NCI-H1930 (cell line): ENCODE measurements at places on chromosomes 5 and 9.

- no peak for DNase-seq
Observed at GRCh38 chr5:157085930-157086329, 22.9 kb downstream of the HAVCR2 start.

DNA sequence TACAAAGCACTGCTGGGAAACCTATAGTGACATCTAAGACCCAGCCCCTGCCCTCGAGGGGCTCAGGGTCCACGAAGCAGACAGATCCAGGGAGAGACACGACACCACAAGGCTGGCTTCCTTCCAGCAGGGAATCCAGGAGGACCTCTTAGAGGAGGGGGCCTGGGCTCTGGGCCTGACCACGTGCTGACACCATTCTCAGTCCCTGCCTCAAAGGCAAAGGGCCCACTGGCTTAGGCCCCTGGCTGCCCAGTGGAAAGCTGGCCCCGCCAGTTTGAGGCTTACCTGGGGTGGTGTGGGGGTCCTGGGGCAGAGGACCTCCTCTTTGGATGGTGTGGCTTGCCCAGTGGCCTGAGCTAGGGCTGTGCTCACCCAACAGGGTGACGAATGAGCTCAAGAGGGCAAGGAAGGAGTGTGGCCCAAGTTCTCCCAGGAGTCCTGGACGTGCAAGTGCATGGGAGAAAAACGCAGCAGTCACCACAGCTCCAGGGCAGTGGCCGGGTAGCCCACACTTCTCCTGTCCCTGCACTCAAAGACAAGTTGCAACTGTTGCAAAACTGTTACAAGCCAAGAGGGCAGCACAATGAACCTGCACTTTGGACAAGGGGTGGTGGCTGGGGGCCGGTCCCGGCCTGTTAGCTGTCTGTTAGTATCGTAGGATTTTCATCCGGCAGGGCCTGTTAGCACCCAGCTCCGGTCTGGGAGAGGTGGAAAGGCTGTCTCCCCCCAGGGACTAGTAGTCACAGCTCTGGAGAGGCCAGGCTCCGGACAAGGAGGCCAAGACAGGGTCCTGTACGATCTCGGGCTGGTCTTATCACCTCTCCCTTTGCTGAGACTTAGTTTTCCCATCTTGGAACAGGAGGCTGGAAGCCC is 1.5 kb upstream of the SARDH start:
- DNase-seq: no peak

DNA sequence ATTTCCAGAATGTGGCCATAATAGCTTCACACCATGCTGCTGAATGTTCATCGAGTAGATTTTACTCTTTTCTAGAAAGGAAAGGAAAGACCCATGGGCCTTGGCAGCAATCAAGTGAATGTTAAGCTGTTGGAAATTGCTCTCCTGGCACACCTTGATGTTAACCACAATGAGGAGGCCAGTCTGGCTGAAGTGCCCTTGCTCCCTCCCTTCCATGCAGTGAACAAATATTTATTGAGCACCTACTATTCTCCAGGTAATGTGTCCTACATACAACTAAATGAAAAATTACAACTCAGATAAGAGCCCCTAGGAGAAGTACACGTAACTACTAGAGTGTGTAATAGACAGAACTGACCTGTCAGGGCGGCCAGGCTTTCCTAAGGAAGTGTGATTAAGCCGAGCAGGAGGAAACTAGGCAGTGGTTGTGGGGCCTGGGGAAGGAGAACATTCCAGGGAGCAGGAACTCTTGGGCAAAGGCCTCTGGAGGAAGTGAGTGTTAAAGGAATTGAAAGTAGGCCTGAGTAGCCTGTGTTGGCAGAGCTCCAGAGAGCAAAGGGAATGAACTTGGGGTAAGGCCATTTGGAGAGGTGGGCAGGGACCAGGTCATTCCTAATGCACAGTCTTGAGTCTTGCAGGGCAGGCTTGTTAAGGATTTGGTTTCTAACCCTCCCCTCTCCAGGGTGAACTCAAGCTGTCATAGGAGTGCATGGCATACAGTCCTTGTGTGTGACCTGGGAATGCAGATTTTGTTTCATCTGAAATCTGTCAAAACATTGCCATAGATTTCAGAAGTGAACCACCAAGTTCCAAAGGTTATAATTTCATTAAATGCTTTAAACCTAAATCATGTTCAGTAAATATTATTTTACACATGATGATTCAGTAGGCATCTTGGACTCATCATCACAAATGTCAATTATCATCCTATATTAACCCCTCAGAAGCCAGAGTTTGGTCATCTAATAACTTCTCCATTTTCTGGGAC is 9.0 kb upstream of the ZSWIM6 start:
- DNase-seq: no peak

DNA sequence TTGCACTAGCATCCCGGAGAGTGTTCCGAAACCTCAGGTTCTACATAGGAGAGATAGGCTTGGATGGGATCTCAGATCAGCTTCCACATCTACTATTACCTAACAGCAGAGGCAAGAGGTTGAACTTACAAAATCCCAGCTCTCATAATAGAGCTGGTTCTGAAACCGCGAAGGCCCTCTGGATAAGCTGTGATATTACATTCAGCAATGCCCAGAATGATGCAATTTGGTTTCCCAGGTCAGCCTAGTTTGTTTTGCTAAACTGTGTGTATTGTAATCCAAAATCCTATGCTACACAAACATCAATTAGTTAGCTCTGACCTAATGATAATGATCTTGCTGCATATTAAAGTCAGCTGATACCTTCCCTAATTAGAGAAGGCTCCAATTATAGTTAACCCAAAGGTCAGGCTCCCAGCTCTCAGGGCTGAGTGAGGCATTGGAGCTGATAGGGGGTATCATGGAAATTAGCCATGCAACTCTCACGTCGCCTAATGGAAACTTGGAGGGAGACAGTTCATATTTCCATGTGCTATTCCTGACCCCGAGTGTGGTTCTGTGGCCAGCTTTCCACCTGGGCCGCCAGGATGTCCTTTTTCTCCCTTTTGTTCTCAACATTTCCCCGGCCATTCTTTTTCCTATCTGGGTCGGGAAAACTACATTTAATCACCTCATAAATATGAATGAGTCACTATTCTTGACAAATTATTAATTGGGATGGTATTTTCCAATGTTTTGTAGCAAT is 278.4 kb upstream of the IRX1 start:
- DNase-seq: no peak

DNA sequence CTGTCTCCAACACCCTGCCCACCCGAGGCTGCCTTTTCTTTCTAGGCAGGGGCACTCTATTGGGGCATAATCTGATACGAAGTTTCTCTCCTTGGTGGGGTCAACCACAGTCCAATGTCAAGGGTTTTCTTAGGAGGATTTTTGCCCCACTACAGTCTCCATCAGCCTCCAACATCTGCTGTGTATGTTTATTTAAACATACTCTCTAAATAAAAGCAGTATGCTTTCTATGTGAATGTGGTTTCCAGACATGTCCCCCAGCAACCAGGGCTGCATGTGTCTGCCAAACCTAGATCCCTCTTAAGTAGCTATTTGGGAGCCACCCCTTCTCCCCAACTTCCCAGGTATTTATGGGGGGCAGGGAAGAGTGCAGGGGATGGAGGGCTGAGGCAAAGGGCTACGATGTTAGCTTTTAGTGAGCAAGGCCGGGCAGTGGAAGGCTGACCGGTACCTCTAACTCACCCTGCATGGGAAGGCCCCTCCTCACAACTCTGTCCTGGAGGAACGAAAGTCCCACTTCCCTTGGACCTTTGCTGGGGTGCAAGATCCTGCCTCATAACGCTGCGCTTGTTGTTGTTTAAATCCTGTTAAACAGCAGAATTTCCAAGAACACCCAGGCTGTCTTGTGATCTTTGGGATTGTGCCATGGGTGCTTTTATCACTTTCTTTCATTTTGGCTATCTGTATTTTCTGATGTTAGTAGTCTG is 75.4 kb downstream of the NREP start:
- DNase-seq: no peak

- no peak for DNase-seq
Observed at GRCh38 chr5:159419576-159419975, 89.3 kb upstream of the IL12B start.

GRCh38 chr9:16453390-16453789 is 417.1 kb downstream of the BNC2 start:
- no peak for DNase-seq

GRCh38 chr9:100595391-100596199 is 17.7 kb downstream of the CAVIN4 start:
- DNase-seq: peak; percentile 25

DNA sequence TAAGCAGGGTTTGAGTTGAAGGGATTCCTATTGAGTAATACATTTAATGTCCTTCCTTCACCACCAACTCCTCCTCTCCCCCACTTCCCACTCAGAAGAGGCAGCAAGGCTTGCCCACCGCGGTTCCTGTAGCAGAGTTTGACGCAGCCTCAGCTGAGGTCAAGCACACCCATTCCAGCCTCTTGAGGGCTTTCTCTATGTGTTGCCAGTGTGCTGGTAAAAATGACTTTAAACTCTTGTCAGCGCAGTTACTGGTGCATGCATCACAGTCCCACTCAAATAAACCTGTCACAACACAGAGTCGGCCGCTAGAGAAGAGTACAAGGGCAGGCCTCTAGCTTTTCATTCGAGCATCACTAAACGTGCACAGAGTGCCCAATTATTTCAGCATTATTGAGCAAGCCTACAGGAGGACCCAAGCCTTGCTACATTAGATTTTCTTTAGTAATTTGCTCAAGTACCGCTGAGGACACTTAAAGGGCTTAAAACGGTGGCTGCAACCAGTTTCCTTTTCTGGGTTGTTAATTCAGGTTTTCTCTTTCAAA is 79.6 kb downstream of the TLE4 start:
- DNase-seq: no peak

DNA sequence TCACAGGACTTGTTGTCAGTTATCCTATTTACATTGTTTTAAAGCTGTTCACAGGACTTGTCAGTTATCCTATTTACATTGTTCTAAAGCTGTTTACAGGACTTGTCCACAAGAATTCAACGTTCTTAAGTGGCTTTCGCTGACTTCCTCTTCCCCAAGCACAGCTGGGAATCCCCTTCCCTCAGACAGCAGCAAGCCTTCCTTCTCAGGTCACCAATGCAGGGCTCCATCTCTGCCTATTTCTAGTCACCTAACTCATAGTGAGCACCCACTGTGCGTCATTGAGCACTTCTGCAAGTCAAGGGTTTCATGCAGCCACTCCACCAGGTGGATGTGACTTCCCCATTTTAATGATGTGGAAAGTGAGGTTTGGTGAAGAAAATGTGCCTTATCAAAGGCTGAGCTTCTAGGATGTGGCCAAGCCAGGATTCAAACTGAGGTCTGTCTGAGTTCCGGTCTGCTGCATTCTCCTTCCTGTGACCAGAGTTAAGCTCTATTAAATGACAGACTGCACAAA is 109.8 kb upstream of the ZNF462 start:
- DNase-seq: no peak

DNA sequence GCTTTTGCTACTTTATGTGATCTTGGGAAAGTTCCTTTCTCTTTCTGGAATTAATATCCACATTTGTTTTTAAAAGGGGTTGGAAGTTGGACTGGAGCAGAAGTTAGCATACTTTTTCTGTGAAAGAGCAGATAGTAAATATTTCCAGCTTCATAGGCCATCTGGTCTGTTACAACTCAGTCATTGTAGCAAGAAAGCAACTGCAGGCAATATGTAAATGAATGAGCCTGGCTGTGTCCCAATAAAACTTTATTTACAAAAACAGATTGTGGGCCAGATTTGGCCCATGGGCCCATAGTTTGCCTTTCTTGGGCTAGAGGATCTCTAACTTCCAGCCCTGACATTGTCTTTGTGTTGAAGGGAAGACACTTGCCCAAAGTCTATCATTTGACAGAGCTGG is 104.4 kb downstream of the ACTL7B start:
- no peak for DNase-seq

- DNase-seq: no peak
Observed at GRCh38 chr5:22108545-22108944, 744.6 kb downstream of the CDH12 start.

GRCh38 chr5:121299153-121299552 is 552.5 kb upstream of the FTMT start:
- DNase-seq: no peak

- no peak for DNase-seq
Observed at GRCh38 chr5:171840711-171841522, 55.3 kb downstream of the SMIM23 start.

GRCh38 chr5:62771341-62771740 is 192.7 kb downstream of the LRRC70 start:
- DNase-seq: no peak

GRCh38 chr5:181053488-181054121 is 13.5 kb downstream of the BTNL9 start:
- no peak for DNase-seq

- no peak for DNase-seq
Observed at GRCh38 chr9:79768194-79768593, 196.4 kb downstream of the TLE4 start.

DNA sequence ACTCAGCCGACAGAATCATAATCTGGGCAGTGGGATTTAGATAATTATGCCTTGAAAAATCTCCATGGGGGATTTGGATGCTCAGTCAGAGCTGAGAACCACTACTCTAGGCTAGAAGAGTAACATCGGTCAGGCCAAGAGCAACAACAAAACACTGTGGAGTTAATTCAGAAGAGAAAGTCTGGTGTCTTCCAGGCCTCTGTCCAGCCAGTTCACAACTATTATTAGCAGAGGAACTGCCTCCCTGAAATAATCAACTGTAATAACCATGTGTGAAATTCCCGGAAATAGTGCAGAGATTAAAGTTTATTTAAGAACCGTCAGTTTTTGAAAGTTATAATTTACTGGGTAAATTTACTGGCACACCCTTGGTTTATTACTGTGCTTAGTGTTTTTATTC is 8.2 kb upstream of the MARCHF3 start:
- no peak for DNase-seq

GRCh38 chr5:57929271-57929670 is 446.7 kb upstream of the ACTBL2 start:
- no peak for DNase-seq

- DNase-seq: no peak
Observed at GRCh38 chr5:143037071-143037470, 266.9 kb downstream of the ARHGAP26 start.

GRCh38 chr9:29826421-29826820 is 2253.1 kb upstream of the C9orf72 start:
- DNase-seq: no peak

- DNase-seq: no peak
Observed at GRCh38 chr9:79765466-79765865, 193.7 kb downstream of the TLE4 start.

- no peak for DNase-seq
Observed at GRCh38 chr5:176517053-176517661, 20.0 kb downstream of the RNF44 start.

- no peak for DNase-seq
Observed at GRCh38 chr9:76595645-76596044, 136.7 kb downstream of the GCNT1 start.

- DNase-seq: no peak
Observed at GRCh38 chr5:151598549-151598948, 7.4 kb upstream of the FAT2 start.
